CD8-positive, alpha-beta memory T cell (primary cell): ENCODE measurements at places on chromosomes 4 and X. TPM values are rescaled to one million over a fixed set of nuclear protein-coding genes. Genes with fewer than 3 reads are reported as not detected.

Gene ZCCHC12
- total RNA-seq: not detected

DNA sequence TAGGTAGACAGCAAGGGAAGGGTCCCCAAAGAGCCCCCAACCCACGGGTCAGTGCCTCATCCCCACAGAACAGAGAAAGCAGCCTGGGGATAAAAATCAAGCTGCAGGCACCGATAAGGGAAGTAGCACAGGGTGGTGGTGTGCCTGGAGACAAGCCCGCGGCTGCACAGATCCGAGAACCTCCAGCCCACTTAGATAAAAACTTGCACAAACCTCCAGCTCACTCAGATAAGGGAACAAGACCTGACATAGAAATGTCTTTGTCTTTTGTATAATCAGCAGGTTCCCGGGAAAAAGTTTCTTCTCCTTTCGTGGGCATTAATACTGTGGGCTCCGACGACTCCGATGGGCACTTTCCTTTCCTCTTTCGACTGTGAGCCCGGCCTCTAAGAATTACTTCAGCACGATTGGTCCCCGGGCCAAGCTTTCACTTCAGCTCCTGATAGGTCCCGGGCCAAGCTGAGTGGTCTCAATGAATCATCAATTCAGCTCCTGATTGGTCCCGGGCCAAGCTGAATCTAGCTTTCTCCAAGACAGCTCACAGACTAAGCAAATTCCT, 32.4 kb downstream of the PRDX4 start:
- H3K4me3 ChIP-seq: no peak overlapping the region
- H3K4me1 ChIP-seq: no peaks in the 10 kb centered on the region
- H3K27ac ChIP-seq: no peak overlapping the region
- DNase-seq: no peak
- no peaks in the 10 kb centered on the region for H3K27me3 ChIP-seq

DNA sequence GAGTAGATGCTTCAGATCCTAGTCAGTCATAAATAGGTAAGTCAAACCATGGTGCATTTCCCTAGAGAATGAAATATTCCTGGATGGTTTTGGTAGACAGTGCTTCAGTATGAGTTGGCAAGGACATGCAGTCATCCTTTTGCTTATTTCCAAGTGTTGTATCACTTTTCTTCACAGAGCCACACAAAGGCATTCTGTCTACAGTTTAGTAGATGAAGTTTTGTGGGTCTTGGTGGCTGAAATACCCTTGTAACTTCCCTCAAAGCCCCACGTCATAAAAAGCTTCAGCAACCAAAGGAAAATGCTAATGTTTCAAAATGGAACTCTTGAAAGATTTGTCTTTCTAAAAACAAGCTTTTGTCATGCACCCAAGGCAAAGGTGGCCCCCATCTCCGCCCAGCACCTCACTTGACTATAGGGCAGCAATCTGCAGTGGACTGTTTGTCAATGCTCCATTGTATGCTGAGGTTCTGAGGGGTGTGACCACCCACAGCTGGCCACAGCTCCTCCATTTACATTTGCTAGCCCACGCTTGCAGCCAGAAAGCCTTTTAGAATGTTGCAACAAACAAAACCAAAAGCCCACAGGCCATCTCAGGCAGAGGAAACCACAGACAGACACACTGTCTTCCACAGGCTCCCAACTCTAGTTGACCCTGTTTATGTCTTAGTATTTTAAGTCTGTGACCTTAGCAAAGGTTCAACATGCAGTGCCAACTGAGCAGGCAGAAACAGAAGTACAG, 87.1 kb upstream of the FAM9C start:
- H3K27me3 ChIP-seq: no peaks in the 10 kb centered on the region
- H3K27ac ChIP-seq: no peak overlapping the region
- H3K4me3 ChIP-seq: no peak overlapping the region
- peaks cover 9% of the 10 kb centered on the region for H3K4me1 ChIP-seq
- peak; percentile 6 for DNase-seq
- H3K36me3 ChIP-seq: no peaks in the 10 kb centered on the region

DNA sequence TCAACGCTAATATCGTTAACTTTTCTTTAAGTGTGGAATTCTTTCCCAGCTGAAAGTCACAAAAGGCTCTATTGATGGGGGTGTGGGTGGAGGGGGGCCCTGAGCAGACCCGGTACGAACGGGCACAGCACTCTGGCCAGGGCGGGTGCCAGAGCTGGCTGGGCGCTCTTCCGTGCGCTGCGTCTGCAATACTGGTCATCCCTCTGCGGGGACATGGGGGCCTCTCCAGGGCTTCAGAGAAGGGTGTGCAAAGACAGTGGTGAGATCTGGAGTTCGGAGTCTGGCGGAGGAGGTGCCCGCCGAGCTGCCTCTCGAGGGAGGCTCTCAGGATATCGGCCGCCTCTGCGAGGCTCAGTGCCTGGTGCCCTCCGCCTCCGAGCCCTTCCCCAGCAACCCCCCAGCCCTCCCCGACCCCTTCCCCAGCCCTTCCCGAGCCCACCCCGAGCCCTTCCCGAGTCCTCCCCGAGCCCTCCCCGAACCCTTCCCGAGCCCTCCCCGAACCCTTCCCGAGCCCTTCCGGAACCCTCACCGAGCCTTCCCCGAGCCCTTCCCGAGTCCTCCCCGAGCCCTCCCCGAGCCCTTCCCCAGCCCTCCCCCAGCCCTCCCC, 34.3 kb downstream of the FGFRL1 start:
- H3K27me3 ChIP-seq: peaks cover 9% of the 10 kb centered on the region
- H3K27ac ChIP-seq: no peak overlapping the region
- H3K4me1 ChIP-seq: no peaks in the 10 kb centered on the region
- DNase-seq: peak; percentile 34
- no peak overlapping the region for H3K4me3 ChIP-seq

Gene SPATA18
- total RNA-seq: 0.35 TPM

DNA sequence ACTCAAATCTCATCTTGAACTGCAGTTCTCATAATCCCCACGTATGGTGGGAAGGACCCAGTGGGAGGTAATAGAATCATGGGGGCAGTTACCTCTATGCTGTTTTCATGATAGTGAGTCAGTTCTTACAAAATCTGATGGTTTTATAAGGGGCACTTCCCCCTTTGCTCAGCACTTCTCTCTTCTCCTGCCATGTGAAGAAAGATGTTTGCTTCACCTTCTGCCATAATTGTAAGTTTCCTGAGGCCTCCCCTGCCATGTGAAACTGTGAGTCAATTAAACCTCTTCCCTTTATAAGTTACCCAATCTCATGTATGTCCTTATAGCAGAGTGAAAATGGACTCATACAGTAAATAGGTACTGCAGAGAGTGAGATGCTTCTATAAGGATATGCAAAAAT, 1050.6 kb upstream of the GRIA3 start:
- H3K4me1 ChIP-seq: no peaks in the 10 kb centered on the region
- H3K27me3 ChIP-seq: no peaks in the 10 kb centered on the region
- DNase-seq: no peak
- no peaks in the 10 kb centered on the region for H3K36me3 ChIP-seq
- H3K27ac ChIP-seq: no peak overlapping the region

DNA sequence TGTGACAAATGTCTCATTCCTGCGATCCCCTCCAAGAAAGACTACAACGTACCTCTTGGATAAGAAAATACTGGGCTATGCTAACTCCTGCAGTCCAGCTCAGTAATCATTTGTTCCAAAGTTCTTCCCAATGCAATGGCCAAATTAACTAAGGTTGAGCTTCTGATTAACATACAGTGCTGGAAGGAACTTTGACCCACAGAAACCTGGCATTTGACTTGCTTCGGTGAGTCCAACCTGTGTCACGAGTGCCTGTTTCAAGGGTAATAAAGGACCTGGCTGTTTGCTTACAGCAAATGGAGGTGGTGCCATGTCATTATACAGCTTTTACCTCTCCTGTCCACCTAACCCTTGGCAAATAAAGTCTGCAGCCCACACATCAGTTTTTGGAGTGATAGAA, 83.2 kb downstream of the RBM47 start:
- no peak for DNase-seq
- no peak overlapping the region for H3K4me3 ChIP-seq
- no peak overlapping the region for H3K27ac ChIP-seq
- H3K27me3 ChIP-seq: no peaks in the 10 kb centered on the region

Gene UGT2B17
- total RNA-seq: not detected

GRCh38 chr4:61298178-61298740, 98.1 kb downstream of the ADGRL3 start:
- H3K27ac ChIP-seq: no peak overlapping the region
- no peaks in the 10 kb centered on the region for H3K36me3 ChIP-seq
- H3K4me3 ChIP-seq: no peak overlapping the region
- no peak for DNase-seq

DNA sequence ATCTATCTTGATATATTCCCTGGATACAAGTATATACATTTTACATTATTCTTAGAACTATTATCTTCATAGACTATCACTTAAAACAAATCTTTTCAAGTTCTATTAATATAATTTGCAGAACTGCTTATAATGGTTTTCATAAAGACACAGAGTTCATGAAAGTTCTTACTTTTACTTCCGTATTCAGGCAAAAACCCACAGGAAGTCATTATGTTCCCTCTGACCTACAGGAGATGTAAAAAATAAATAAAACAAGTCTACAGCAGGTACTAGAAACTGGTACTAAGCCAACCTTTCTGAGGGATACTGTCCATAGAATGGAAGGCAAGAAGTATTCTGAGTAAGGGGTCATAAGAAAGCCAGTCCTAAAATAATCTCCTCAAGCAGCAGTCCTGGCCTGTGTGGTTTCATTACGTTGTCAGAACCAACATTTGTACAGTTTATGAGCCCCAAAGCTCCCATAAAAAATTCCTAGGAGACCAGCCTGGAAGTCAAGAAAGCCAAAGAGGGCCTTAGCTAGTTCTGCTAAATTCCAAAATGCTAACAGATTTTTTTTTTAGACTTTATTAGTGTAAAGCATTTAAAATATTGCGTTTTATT, 68.6 kb downstream of the CAMK2D start:
- H3K4me1 ChIP-seq: peaks cover 12% of the 10 kb centered on the region
- H3K27ac ChIP-seq: no peak overlapping the region
- no peak for DNase-seq
- peak overlapping the region; percentile 5 for H3K4me3 ChIP-seq
- H3K27me3 ChIP-seq: no peaks in the 10 kb centered on the region
- no peaks in the 10 kb centered on the region for H3K36me3 ChIP-seq

GRCh38 chr4:57410331-57411052, 300.3 kb upstream of the IGFBP7 start:
- no peaks in the 10 kb centered on the region for H3K4me1 ChIP-seq
- no peak overlapping the region for H3K4me3 ChIP-seq
- no peak for DNase-seq
- no peaks in the 10 kb centered on the region for H3K36me3 ChIP-seq
- H3K27me3 ChIP-seq: no peaks in the 10 kb centered on the region

- H3K4me1 ChIP-seq: no peaks in the 10 kb centered on the region
- H3K27ac ChIP-seq: no peak overlapping the region
- H3K27me3 ChIP-seq: no peaks in the 10 kb centered on the region
- DNase-seq: no peak
- H3K36me3 ChIP-seq: no peaks in the 10 kb centered on the region
Observed at GRCh38 chr4:1768367-1769034, 24.6 kb upstream of the FGFR3 start.

Gene MAGEA6
- total RNA-seq: not detected

DNA sequence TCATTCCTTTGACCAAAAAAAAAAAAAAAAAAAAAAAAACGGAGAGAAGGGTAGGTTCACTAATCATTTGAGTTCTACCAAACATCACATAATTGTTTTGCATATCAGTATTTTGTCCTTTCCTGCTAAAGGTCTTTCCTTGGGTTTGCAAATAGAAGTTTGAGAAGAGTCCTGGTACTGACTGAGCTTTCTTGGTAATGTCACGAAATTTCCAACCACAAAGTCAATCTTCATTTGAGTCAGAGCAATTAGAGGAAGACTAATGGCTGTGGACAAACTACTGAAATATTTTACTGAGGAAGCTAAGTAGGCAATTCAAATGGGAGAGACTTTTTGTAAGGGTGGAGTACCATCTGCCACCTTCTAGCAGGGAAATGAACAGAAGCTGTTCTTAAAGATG, 21.7 kb upstream of the CD40LG start:
- H3K4me3 ChIP-seq: no peak overlapping the region
- no peak overlapping the region for H3K27ac ChIP-seq
- H3K27me3 ChIP-seq: no peaks in the 10 kb centered on the region
- DNase-seq: no peak

Gene GABRG1
- total RNA-seq: not detected

- H3K4me3 ChIP-seq: no peak overlapping the region
- H3K27ac ChIP-seq: no peak overlapping the region
- H3K27me3 ChIP-seq: no peaks in the 10 kb centered on the region
- no peak for DNase-seq
Observed at GRCh38 chr4:169640261-169640870, 20.0 kb downstream of the CLCN3 start.

- H3K36me3 ChIP-seq: no peaks in the 10 kb centered on the region
- no peaks in the 10 kb centered on the region for H3K4me1 ChIP-seq
Observed at GRCh38 chrX:142637206-142637605, 388.5 kb upstream of the SPANXN4 start.

- H3K36me3 ChIP-seq: no peaks in the 10 kb centered on the region
- H3K27me3 ChIP-seq: no peaks in the 10 kb centered on the region
- no peak for DNase-seq
- H3K27ac ChIP-seq: no peak overlapping the region
- H3K4me1 ChIP-seq: no peaks in the 10 kb centered on the region
Observed at GRCh38 chrX:96919672-96920071, 36.0 kb downstream of the RPA4 start.

GRCh38 chrX:3191201-3191600, 149.9 kb downstream of the ARSF start:
- DNase-seq: no peak
- H3K4me1 ChIP-seq: no peaks in the 10 kb centered on the region
- H3K27me3 ChIP-seq: no peaks in the 10 kb centered on the region
- no peak overlapping the region for H3K4me3 ChIP-seq

GRCh38 chr4:4726051-4726450, 133.4 kb upstream of the MSX1 start:
- no peaks in the 10 kb centered on the region for H3K4me1 ChIP-seq
- no peaks in the 10 kb centered on the region for H3K27me3 ChIP-seq
- H3K36me3 ChIP-seq: no peaks in the 10 kb centered on the region
- no peak for DNase-seq

Gene ARHGEF38
- not detected for total RNA-seq

GRCh38 chr4:141425124-141425523, 204.4 kb downstream of the ZNF330 start:
- no peaks in the 10 kb centered on the region for H3K36me3 ChIP-seq
- no peak for DNase-seq
- H3K27me3 ChIP-seq: no peaks in the 10 kb centered on the region
- no peak overlapping the region for H3K4me3 ChIP-seq

GRCh38 chrX:2697306-2697705, 6.2 kb downstream of the CD99 start:
- DNase-seq: no peak
- peak overlapping the region; percentile 40 for H3K27ac ChIP-seq
- H3K4me1 ChIP-seq: peaks cover 94% of the 10 kb centered on the region
- H3K4me3 ChIP-seq: peak overlapping the region; percentile 47
- H3K36me3 ChIP-seq: peaks cover 9% of the 10 kb centered on the region

GRCh38 chr4:174316546-174316945, 32.8 kb downstream of the CEP44 start:
- no peaks in the 10 kb centered on the region for H3K4me1 ChIP-seq
- H3K4me3 ChIP-seq: no peak overlapping the region
- no peak overlapping the region for H3K27ac ChIP-seq
- peaks cover 3% of the 10 kb centered on the region for H3K36me3 ChIP-seq
- DNase-seq: no peak
